Right ventricle myocardium inferior (tissue), 1 donor: ENCODE measurements at places on chromosomes 5 and 9. TPM values are rescaled to one million over a fixed set of nuclear protein-coding genes. Genes with fewer than 3 reads are reported as not detected.

KIF4B gene
- not detected for total RNA-seq

ZDHHC21 gene
- total RNA-seq: 8.0 TPM

- DNase-seq: no peak
Measured at GRCh38 chr5:143108498-143109128, 294.9 kb downstream of the NR3C1 start.

- no peak for DNase-seq
Measured at GRCh38 chr5:100828071-100828897, 74.8 kb downstream of the ST8SIA4 start.

DNA sequence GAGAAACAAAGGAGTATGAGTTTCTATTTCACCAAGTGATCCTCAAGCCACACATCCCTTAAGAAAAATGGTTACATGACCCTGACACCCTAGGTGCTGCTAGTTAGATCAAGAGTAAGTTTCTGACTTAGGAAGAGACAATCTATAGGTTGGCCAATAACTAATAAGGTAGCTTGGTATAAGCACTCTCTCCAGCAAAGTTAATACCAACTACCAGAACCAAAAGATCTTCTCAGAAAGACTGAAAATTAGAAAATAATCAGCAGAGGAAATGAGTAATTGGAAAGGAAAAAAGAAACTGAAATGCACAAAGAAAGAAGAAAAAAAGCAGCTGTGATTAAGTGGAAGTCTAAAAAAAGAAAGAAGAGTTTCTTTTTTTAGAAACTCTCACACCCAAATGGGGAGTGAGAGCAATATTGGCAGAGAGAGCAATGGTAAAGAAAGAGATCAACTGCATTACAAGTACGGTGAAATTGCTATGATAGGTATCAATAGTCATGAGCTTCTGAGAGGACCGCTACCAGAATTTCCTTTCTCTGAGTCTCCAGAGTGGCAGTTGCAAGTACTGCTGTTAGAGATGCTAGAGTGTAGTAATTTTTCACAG lies 195.5 kb downstream of the TMEM167A start:
- DNase-seq: no peak

DNA sequence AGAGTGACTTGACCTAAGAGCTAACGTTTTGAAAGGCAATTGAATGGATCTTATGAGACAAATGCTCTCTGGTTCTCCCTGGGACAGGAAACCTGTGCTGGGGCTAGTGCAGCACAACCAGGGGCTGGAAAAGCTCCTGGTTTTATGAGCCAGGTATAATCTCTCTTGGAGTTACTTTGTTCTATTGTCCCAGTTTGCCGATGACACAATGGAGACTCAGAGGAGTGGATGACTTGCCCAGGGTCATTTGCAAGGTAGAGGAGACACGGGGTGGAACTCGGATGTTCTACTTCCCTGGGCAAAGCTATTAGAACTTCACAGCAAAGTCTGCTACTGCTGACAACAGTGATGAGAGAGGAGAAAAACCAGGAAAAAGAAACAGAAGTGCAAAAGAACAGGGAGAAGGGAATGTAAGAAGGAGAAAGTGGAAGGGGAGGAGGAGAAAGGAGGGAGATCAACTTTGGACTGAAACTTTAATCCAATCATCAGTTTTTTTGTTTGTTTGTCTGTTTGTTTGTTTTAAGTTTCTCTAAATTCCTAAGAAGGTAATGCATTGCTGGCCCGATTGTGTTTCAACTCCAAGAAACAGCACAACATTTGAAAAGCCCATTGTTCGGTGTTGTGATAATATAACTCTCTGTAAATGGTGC lies 7.4 kb upstream of the GSN start:
- no peak for DNase-seq

GRCh38 chr5:72633649-72634048 lies 126.4 kb upstream of the ZNF366 start:
- DNase-seq: no peak

GRCh38 chr5:126683912-126684311 lies 83.2 kb downstream of the PHAX start:
- DNase-seq: no peak

DNA sequence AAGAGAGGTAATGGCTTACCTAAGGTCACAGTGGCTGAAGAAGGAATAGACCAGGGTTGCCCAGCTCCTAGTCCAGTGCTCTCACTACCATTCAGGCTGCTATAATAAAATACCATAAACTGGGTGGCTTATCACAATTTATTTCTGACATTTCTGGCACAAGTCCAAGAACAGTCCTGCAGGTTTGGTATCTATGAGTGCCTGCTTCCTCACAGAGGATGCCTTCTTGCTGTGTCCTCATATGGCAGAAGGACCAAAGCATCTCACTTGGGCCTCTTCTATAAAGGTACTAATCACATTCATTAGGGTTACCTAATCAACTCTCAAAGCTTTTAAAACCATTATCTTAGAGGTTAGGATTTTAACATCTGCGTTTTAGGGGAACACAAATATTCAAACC lies 17.2 kb downstream of the STARD4 start:
- DNase-seq: no peak

DNA sequence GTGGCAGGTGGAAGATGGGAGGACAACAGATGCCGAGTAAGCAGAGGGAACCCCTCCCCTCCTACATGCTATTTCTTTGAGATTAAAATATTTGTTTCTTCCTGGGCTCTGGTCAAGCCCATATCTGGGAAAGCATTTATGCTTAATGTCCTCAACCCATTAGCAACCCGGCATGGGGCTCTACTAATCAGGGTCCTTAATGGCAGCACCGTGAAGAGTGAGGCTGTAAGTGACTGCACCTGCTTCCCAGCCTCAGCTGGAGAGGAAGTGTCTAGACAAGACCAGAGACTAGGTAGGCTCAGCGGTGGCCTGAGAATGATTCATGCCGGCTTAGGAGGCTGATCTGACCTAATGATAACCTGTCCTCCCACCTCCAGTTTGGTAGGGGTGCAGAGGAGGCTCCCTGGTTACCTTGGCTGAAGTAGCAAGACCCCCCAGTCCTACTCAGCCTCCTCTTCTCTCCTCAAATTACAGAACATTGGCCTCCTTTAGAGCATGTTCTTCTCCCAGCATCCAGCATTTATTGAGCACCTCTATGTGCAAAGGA lies 61.3 kb upstream of the HSPA9 start:
- no peak for DNase-seq

DNA sequence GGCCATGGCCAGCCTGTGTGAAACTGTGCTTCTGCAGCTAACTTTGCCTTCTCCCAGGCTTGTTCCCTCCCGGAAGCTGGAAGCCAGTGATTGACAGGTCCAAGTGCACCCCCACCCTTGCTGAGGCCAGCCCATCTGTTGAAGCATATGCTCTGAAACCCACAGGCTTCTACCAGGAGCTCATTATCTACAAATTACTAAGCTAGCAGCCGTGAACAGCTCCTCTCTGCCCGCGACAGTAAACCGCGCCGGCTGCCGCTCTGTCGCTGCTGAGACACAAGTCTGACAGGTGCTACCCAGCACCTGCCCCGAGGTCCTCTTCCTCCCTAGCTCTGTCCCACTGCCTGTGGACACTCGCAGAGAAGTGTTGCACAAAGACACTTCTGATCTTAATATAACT lies 490.9 kb downstream of the GADD45G start:
- no peak for DNase-seq
